SK-N-SH treated with all-trans-retinoic acid at 6 μM for 48 hours (cell line): ENCODE measurements at places on chromosomes 13 and 19.

GRCh38 chr13:69487576-69487975 lies 620.0 kb upstream of the ATXN8OS start:
- no peak for ATAC-seq

- no peak for ATAC-seq
Observed at GRCh38 chr19:19388568-19389555, 16.6 kb upstream of the GATAD2A start.

DNA sequence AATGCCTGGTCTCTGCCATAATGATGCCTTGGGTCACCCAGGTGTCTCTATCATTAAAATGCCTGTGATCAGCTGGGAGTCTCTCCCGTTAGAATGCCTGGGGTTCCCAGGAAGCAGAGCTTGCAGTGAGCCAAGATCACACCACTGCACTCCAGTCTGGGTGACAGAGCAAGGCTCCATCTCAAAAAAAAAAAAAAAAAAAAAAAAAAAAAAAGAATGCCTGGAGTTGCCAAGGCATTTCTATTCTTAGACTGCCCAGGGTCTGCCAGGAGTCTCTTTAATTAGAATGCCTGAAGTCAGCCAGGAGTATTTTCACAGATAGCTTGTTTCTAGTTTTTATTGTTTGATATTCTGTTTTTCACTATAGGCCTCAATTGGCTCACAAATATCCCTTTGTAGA lies 1552.5 kb downstream of the UQCRFS1 start:
- ATAC-seq: no peak

- ATAC-seq: no peak
Observed at GRCh38 chr19:36547001-36547732, 19.1 kb upstream of the ZNF260 start.

DNA sequence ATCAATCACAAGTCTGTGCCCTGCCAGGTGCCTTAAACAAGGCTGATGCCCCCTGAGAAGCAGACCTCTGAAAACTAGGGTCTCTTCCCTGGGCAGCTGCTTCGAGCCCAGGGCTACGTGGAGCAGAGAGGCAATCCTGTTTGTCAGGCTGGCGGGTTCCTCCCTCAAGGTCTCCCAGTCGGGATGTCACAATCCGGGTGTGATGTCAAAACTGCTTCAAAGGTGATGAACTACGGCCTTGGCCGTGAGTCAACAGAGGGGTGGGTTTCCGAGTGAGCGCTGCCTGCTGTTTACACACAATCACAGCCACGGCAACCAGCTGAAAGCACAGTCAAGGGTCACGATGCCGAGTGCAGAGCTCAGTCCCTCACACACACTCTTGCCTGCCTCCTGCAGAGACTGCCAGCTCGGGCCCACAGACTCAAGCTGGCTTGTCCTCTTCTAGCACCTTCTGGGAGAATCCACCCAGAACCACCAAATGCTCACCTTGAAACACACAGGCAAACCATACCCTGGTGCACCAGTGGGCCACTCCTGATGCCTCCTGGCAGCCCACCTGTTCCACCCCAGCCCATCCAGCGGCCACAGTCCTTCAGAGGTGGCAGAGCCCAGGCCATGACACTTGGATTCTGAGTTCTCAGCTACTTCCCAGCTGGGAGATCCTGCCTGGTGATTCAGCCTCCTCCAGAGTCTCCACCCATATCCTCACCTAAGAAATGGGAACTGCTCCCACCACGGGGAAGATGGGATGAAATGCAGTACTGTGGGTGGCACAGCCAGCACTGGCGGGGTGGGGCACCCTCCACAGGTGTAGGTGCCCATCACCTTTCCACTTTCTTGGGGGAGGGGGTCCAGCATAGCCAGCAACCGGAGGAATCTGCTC lies 6.8 kb downstream of the ELL start:
- no peak for ATAC-seq

DNA sequence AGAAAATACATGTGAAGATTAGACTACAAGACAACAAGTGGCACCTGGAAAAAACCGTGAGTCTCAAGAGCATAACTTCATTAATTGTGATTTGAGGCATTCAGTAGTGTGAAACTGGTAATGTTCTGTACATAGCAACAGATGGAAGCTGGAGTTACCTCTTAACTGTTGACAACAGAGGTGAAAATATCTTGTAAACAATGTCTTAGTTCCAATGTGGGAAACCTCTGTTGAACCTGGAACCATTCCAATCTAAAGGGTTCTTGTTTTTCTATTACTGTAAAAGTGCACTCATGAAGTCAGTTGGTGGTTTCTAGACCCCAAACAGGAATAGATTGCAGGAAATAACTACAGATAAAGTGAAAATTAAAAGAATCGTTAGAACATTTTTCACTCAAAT lies 728.4 kb downstream of the SLITRK1 start:
- no peak for ATAC-seq

DNA sequence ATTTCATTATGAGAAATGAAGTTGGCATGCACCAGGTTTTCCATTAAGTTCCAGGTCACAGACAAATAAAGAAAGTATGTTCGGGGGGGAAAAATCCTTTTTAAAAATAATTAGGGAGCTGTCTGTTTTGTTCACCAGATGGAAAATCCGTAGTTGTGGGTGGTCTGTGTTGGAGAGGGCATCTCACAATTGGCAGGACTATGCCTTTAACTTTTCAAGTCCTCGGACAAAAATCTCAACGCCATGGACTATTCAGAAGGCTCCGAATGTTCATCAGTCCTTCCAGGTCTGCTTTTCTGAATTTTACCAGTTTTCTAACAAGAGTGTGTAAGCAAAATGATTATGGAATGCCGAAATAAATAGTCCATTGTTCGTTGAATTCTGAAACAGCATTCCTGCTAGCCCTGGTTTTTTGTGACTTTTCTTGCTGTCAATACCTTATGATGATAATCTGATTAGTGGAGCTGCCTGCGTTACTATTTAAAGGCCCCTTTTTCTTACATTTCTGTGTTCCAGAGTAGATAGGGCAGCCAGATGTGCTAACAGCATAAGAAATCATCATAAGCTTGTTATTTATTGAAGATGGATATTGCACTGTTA lies 146.9 kb downstream of the TM9SF2 start:
- no peak for ATAC-seq

DNA sequence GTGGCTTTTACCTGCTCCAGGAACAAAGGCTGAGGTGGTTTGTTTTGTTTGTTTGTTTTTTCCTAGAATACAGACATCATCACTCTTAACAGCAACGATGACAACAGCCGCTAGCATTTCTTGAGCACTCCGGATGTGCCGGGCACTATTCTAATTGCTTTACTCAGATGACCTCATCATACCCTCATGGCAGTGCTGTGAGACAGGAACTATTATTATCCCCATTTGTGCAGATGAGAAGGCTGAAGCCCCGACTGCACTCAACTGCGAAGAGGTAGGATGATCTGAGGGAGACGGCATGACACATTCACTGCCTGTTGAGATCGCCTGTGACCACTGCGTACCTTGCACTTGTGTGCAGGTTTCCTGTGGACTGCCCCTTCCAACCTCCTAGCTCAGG lies 66.5 kb downstream of the CCDC70 start:
- ATAC-seq: no peak

GRCh38 chr19:57366776-57367175 lies 3.4 kb downstream of the TRAPPC2B start:
- no peak for ATAC-seq

GRCh38 chr19:56324436-56324835 lies 9.8 kb upstream of the ZSCAN5A start:
- ATAC-seq: no peak

GRCh38 chr13:33284916-33285315 lies 639 bp downstream of the STARD13 start:
- ATAC-seq: peak; percentile 23

- peak; percentile 64 for ATAC-seq
Observed at GRCh38 chr19:13847407-13848339, 29.3 kb upstream of the NANOS3 start.

- no peak for ATAC-seq
Observed at GRCh38 chr13:80884056-80884785, 543.3 kb upstream of the SPRY2 start.

DNA sequence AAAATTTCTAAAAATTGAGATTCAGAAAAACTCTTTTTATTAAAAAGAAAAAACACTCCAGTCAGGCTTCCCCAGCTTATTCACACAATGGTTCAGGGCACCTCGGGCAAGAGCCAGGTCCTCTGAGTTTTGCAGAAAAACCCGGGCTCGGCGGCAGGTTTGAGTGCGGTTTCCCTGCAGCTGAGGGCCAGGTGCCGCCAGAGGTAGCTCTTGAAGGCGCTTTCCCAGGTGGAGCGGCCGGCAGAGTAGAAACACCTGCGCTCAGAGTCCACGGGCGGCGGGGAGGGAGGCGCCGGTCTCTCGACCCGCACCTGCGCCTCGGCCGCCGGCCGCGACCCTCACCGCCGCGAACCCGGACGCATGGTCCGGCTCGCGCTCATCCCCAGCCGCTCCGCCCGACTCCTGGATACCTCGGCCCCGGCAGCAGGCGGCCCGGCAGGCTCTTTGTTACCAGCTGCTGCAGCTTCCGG lies 444 bp downstream of the PROSER1 start:
- peak; percentile 18; the same call in 2 of the 3 replicates for ATAC-seq

DNA sequence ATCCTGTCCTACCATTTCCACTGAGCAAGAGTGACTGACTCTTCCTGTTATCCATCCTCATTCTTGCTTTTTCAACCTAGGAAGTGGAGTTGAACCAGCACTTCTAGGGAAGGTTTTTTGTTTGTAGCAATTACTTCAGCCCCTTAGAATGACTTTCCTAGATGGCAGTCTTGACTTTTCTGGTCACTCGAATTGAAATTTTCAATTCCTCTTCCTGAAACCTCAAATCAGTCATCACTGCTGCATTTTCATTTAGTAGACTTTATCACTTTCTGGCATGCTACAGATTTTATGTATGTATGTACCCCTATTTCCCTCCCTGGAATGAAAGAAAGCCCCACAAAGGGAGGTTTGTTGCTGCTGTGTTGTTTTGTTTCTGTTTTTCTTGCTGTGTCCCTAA lies 915.9 kb downstream of the PCDH17 start:
- ATAC-seq: no peak

DNA sequence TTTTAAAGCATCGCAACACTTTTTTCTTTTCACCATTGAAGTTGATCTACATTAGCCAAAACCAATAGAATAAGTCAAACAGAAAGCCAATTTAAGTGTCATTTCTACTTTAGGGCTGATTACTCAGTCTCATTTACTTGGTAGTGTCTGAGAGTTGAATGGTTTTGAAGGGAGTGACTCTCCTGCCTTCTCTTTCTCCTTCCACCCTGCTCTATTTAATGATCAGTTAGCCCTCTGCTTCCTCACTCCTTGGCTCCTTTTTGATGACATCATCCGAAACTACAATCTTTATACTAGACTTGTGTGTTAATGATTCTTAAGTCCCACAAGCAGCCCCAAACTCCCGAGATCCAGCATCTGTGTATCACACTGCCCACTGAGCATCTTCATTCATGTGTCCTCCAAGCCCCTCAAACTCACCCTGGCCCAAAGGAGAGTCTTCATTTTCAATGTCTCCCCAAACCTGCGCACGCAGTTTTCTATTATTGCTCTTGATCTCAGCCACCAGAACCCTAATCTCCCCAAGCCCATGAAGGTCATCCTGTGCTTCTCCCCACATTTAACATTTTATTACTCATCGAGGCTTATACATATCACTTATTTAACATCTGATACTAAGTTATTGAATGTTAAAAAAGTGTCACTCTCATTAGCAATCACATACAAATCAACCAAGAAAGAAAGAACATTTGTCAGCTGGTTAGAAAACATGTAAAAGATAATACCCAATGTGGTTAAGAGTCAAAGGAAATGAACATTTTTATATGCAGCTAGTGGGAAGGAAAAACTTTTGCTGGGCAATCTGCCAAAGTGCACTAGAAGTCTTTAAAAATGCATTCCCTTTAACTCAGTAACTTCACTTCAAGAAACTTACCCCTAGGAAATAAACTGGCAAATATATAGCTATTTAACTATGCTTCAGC lies 32.2 kb upstream of the ARGLU1 start:
- no peak for ATAC-seq

- ATAC-seq: no peak
Observed at GRCh38 chr13:99495466-99496183, 5.6 kb upstream of the TM9SF2 start.

GRCh38 chr13:40116008-40116407 lies 460.5 kb downstream of the COG6 start:
- ATAC-seq: no peak

DNA sequence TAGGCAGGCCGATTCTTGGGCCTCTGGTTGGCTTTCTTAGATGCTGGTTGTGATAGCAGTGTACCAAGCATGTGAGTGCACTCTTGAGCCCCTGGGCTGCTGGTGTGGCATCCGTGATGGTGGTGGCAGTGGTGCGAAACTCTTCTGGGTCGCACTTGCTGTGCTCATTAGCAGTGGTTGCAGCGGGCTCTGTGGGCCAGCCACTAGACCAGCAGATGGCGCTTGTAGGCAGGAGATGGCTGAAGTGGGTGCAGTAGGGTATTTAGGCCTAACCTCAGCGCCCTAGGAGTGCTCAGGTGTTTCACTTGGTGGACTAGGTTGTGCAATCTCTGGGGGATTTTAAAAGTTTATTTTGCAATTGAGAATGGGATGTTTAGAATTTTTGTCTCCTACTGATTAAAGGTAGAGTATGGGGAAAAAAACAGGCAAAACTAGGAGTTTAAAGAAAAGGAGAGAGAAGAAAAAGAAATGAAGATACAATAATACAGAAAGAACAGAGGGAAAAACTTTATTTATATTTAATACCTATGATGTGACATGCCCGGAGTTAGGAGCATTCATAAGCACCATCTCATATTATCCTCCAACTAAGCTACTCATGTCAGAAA lies 4.3 kb upstream of the ZNF17 start:
- ATAC-seq: peak; percentile 53

GRCh38 chr13:101979825-101980224 lies 422.0 kb downstream of the FGF14 start:
- ATAC-seq: no peak

DNA sequence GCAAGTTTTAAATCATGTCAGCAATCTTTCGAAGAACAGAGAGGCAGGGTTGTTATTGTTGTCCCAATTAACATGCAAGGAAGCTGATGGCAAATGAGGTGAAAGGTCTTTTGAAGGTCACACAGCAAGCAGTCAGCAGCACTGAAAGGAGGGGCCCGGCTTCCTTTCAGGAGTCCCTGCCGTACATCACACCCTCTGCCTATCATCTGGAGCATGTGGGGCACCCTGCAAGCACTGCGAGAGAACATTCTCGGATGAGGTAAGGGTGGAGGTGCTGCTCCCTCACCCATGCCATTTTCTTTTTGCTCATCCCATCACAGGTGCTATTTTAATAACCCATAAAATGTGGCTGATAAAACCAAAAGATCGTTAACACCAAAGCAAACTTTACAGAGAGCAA lies 111.2 kb downstream of the ENOX1 start:
- ATAC-seq: no peak

DNA sequence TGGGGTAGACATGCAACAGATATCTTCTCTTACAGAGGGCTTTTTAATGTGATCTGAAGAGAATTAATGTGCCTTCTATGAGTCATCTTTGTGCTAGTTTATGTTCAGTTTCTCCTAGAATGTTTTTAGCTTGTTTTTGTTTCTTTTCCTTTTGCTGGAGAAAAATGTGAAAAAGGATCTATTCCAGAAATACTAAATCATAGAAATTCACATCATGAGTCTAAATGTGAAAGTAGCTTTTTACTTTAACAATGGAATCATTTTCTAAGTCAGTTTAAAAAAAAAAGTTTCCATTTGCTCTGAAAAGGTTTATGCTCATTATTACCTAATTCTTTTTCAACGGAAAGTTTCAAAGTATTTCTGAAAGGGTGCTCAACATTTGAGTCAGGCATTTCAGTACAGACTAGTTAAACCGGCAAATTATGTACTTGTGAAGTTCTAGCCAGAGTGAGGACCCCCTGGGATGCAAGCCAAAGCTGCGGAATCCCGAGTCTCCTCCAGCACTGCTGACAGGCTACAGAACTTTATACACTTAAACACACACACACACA lies 72.9 kb downstream of the SPATA13 start:
- peak; percentile 78 for ATAC-seq

- no peak for ATAC-seq
Observed at GRCh38 chr19:802498-803098, 5.3 kb downstream of the PTBP1 start.
